Activated CD4-positive, alpha-beta memory T cell treated with anti-CD3 and anti-CD28 coated beads, Interleukin-2, amount 10 ng/mL, durations not matched to agents 7 days and 5 days (primary cell): ENCODE measurements at places on chromosomes 5 and 9.

GRCh38 chr9:124504530-124505005 lies 2.6 kb downstream of the NR5A1 start:
- no peak for DNase-seq

- no peak for DNase-seq
Observed at GRCh38 chr9:11595756-11596155, 983.0 kb upstream of the PTPRD start.

DNA sequence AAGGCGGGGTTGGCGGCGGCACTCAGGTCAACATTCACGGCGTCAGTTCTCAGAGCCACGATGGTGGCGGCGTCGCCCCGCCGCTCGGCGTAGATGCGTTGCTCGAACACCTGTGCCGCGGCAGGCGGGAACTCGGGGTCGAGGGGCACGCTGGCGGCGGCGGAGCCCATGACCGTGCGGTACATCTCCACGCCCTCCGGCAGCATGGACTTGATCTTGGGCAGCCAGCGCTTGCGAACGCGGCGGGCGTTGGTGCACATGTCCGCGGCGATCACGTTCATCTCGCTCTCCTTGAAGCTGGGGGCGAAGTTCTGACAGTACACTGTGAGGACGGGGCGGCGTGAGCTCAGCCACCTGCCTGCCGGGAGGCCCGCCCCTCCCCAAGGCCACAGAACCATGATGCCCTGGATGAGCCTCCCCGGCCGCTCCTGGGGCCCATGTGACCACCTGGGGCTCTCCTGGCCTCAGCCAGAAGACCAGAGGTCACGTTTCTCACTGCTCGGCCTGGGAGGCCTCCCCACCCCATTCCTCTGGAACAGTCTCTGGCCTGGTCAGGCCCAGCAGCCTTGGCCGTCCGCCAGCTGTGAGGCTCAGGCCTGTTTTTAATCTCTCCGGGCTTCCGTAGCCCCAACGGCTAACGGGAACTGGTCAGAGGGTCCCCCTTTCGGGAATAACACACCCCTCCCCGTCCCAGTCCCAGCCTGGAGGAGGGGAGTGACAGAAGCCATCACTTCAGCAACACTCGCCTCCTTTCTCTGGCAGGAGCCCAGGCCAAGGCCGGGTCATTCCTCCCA lies 50.7 kb upstream of the UBAC1 start:
- DNase-seq = no peak

DNA sequence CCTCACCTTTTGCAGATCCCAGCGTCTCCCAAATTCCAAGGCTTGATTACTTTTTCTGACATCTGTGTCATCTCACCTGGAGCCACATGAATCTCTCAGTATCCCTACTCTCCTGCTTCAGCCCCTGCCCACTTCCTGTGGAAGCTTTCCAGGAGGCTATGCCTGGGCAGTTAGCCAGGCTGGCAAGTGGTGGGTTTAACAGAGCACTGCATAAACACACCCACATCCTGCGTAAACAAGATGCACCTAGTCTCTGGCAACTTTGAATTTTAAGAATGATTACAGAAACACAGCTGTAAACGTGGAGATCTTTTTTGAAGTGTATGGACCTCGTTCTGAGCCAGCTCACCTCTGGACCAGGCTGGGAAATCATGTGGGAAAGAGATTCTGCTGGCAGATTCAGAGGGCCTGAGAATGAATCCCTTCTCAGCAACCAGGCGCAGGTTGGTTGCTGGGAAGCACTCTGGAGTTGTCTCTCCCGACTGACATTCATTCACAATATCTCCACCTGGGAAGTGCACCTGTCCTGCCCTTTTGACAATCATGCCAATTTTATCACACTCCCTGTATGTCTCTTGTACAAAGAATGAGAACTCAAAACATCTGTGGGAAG lies 55.7 kb upstream of the FANCC start:
- DNase-seq = no peak

- no peak for DNase-seq
Observed at GRCh38 chr5:34447424-34447823, 208.7 kb upstream of the RAI14 start.

DNA sequence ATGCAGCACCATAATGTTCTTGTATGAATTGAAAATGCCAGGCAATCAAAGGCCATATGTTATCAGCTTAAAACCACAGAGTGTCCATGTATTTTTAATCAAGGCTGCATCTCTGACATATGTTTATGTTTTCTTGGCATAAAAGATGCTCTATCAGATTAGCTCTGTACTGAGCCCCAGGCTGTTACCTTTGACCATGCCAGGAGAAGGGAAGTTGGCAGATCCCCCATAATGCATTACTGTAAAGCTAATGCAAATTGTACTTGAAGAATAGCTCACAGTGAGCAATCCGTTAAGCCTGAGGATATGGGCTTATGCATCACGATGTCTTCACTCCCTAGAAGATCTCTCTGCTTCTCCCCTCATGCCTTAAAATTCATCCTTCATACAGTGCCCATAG lies 414.4 kb downstream of the BRINP1 start:
- DNase-seq = no peak
